ENCODE measurements at places on chromosomes 1 and 21. TPM values are rescaled to one million over a fixed set of nuclear protein-coding genes. Genes with fewer than 3 reads are reported as not detected.

DNA sequence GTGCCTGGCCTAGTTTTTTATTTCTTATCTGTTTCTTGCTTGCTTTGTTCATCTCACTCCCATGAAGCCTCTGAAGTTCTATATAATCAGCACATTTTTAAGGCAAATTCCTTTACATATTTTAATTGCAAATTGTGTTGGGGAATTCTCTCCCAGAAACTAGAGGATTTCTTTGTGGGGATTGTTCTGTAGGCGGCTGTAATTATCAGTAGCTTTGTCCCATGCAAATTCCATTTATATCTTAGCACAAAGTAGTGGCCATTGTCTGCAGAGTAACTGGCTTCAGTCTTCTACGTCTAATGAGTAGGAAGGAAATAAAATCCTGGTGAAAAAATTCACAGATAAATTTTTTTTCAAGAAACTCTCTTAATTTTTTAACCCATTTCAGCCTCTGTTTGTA is 35.7 kb downstream of the CLEC20A start:
- H3K27me3 ChIP-seq = no peaks in the 10 kb centered on the region
- H3K36me3 ChIP-seq = peaks cover 2% of the 10 kb centered on the region
- no peaks in the 10 kb centered on the region for H3K4me1 ChIP-seq
- DNase-seq = no peak

DISC1 gene
- total RNA-seq = 2.3 TPM

- DNase-seq = peak; percentile 84
- H3K4me1 ChIP-seq = peaks cover 42% of the 10 kb centered on the region
- peak overlapping the region; percentile 89 for H3K27ac ChIP-seq
- no peaks in the 10 kb centered on the region for H3K27me3 ChIP-seq
- no peaks in the 10 kb centered on the region for H3K36me3 ChIP-seq
Measured at GRCh38 chr1:58874757-58875755, 91.2 kb upstream of the JUN start.

- no peak overlapping the region for H3K4me3 ChIP-seq
- no peaks in the 10 kb centered on the region for H3K27me3 ChIP-seq
- H3K4me1 ChIP-seq = peaks cover 12% of the 10 kb centered on the region
- no peaks in the 10 kb centered on the region for H3K36me3 ChIP-seq
- no peak overlapping the region for H3K27ac ChIP-seq
Measured at GRCh38 chr1:204223129-204223860, 9.5 kb upstream of the GOLT1A start.

TFF1 gene
- total RNA-seq = 66.4 TPM

DNA sequence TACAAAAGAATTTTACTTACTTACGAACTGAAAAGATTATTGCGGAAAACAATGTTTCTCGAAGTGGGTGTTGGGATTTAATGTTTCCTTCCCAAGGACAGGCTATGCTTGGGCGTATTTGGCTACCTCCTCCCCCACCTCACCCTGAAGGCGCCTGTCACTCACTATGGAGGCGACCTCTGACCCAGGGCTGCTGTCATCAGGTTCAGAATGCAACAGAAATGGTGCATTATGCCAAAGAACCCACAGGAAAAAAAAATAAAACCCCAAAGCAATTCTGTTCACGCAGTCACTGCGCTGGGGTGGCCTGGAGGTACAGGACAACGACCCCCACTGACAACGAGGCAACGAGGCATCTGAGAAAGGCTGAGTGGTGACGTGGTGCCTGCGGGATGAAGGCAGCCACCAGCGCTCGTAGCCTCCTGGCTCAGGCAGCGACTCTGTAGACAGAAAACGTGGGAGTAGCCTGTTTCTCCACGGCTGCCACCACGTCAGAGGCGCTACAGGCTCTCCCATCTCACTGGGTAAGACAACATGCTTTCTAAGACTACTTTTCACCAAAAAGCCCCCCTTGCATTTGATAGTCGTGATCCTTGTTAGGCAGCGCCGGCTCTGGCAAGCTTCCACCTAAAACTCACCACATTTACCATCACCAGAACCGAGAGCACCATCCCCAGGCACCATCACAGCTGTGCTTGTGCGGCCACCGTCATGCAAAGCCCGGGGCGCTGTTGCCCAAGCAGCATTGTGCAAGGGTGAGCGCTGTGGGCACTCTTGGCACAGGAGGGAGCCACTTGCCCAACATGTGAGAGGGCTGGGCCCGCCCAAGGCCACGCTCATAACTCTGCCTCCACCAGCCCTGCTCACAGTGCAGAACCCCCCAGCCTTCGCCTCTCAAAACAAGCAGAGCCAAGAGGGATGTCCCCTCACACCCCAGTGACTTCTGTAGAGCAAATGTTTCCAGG is 14.3 kb downstream of the NADK start:
- H3K27ac ChIP-seq = no peak overlapping the region
- H3K27me3 ChIP-seq = no peaks in the 10 kb centered on the region
- H3K4me3 ChIP-seq = no peak overlapping the region
- peaks cover 2% of the 10 kb centered on the region for H3K36me3 ChIP-seq

GRCh38 chr21:20997636-20998455 is at the start of gene NCAM2:
NCAM2 (plus strand) TSS chr21:20998409.
- peak; percentile 83 for DNase-seq
- H3K36me3 ChIP-seq = no peaks in the 10 kb centered on the region
- peaks cover 16% of the 10 kb centered on the region for H3K4me1 ChIP-seq

GRCh38 chr1:154629061-154629674 is 21.2 kb upstream of the ADAR start:
- H3K4me1 ChIP-seq = peaks cover 13% of the 10 kb centered on the region
- H3K36me3 ChIP-seq = no peaks in the 10 kb centered on the region
- no peaks in the 10 kb centered on the region for H3K27me3 ChIP-seq
- no peak overlapping the region for H3K4me3 ChIP-seq

DNA sequence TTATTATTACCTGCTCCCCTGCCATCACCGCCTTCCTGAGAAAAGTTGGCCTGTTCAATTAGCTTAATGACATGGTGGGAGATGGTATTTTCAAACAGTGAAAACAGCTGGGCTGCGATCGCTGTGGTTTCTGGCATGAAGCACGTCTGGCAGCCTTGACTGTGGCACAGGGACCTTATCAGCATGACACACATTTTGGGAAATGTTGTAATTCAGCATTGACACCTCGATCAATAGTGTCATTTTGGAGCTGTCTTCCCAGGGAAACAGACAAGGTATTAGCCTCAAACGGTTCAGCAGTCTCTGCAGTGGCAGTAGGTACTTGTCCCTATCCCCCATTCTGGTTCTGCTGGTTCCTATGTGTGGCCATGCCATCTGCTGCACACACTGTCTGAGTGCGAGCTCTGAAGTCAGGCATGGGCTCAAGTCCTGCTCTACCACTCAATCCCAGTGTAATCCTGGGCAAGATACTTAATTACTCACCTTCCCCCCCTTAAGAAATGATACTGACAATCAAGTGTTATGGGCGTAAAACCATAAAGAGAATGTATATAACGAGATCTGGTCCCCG is 154.5 kb upstream of the KCND3 start:
- no peak overlapping the region for H3K27ac ChIP-seq
- no peaks in the 10 kb centered on the region for H3K27me3 ChIP-seq

GRCh38 chr1:232899839-232900238 is 50.6 kb upstream of the NTPCR start:
- H3K27me3 ChIP-seq = no peaks in the 10 kb centered on the region
- H3K27ac ChIP-seq = no peak overlapping the region
- H3K4me1 ChIP-seq = peaks cover 6% of the 10 kb centered on the region
- H3K36me3 ChIP-seq = no peaks in the 10 kb centered on the region
- no peak overlapping the region for H3K4me3 ChIP-seq

CYP4A22 gene
- not detected for total RNA-seq

DNA sequence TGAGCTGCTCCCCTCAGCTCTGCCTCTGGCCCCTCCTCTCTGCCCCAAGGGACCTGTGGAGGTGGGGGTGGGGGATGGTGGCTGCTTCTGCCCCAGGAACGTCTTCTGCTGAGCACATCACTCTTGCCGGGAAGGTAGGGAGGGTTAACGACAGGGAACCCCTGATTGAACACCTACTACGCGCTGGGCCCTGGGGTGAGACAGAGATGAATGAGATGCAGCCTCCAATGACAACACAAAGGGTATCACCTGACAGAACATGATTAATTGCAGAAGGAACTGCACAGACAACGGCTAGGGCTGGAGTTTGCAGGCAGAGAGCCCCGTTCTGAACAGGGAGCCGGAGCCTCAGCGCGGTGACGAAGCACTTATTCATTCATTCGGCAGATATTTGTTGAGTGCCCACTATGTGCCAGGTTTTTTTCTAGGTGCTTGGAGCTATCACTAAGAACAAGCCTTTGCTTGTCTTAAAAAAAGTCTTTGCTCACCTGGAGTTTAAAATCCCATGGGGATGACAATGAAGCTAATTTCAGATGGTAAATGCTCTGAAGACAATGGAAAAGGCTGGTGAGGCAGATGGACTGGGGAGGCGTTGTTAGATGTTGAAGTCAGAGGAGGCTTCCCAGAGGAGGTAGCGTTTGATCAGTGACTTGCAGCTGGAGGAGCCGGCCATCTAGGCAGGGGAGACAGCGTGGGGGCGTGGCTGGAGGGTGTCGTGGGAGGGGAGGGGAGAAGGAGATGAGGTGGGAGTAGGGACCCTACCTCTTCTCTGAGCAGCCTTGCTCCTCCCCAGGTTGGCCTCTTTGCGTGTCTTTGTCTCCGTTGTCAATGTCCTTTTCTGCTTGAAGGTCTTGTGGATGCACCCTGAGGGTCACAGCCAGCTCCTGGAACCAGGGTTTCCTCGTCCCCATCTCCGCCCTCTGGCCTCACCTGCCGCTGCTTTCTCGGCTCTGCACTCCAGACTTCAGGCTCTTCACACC is 103.1 kb upstream of the CSF3R start:
- DNase-seq = no peak
- H3K4me1 ChIP-seq = no peaks in the 10 kb centered on the region
- H3K27me3 ChIP-seq = no peaks in the 10 kb centered on the region
- no peaks in the 10 kb centered on the region for H3K36me3 ChIP-seq
- H3K4me3 ChIP-seq = no peak overlapping the region

DNA sequence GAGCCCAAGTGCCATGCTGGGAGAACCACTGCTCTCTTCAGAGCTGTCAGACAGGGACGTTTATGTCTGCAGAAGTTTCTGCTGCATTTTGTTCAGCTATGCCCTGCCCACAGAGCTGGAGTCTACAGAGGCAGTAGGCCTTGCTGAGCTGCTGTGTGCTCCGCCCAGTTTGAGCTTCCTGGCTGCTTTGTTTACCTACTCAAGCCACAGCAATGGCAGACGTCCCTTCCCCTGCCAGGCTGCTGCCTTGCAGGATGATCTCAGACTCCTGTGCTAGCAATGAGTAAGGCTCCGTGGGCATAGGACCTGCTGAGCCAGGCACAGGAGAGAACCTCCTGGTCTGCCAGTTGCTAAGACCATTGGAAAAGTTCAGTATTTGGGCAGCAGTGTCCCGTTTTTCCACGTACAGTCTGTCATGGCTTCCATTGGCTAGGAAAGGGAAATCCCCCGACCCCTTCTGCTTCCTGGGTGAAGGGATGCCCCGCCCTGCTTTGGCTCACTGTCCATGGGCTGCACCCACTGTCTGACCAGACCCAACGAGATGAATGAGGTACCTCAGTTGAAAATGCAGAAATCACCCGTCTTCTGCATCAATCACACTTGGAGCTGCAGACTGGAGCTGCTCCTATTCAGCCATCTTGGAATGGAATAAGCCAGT is 31.9 kb downstream of the CYP4B1 start:
- no peaks in the 10 kb centered on the region for H3K4me1 ChIP-seq
- DNase-seq = no peak
- no peaks in the 10 kb centered on the region for H3K27me3 ChIP-seq
- no peaks in the 10 kb centered on the region for H3K36me3 ChIP-seq
- H3K27ac ChIP-seq = no peak overlapping the region

DNA sequence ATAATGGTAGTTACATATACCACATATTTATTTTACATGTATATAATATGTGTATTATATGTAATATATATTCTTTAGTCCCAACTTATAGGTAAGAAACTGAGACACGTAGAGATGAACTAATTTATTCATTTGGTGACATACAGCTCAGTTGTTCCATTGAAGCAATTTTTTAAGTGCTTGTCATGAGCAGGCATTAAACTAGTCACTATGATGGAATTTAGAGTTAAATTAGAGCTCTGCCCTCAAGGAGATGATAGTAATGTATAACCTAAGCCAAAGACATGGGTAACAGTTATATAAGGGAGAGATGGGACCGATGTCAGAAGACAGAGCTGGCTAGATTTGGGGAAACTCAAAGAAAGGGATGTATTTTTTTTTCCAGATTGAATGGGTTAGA is 83.0 kb downstream of the ST6GALNAC5 start:
- no peak overlapping the region for H3K27ac ChIP-seq
- DNase-seq = no peak
- no peaks in the 10 kb centered on the region for H3K27me3 ChIP-seq
- H3K4me3 ChIP-seq = no peak overlapping the region
- no peaks in the 10 kb centered on the region for H3K4me1 ChIP-seq
- H3K36me3 ChIP-seq = no peaks in the 10 kb centered on the region

- H3K27me3 ChIP-seq = no peaks in the 10 kb centered on the region
- no peak for DNase-seq
- H3K4me1 ChIP-seq = no peaks in the 10 kb centered on the region
- no peak overlapping the region for H3K27ac ChIP-seq
- no peaks in the 10 kb centered on the region for H3K36me3 ChIP-seq
Measured at GRCh38 chr1:101479945-101480344, 243.1 kb downstream of the S1PR1 start.

DNA sequence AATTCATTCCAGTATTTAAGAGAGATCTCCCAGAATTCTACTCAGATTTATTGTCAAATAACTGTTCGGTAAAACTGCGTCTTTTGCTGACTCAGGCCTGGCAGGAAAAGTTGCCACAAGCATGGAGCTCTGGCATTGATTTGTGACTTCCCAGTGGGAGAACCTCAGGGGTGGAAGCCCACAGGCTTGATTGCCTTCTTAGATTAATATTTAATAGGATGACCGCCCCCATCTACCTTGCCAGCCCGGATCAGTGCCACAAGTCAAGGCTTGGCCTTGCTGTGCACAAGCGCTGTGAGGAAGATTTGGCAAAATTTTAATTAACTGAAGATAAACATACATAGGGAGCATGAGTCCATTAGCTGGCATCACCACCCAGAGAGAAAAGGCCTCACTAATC is 93.5 kb downstream of the LRIG2 start:
- no peaks in the 10 kb centered on the region for H3K27me3 ChIP-seq
- no peaks in the 10 kb centered on the region for H3K4me1 ChIP-seq
- DNase-seq = peak; percentile 33

DNA sequence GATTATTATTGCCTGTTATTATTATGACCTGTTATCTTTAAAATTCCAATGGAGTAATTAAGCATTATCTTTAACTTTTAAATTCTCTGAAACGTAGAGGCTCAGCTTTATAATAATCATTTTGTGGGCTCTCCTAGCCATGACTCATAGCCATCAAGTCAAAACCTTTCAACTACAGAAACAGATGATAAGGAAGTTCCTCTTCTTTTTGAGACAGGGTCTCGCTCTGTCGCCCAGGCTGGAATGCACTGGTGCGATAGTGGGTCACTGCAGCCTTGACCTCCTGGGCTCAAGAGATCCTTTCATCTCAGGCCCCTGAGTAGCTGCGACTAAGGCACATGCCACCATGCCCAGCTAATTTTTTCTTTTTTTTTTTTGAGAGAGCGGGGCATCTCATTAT is 43.5 kb downstream of the CHML start:
- H3K36me3 ChIP-seq = no peaks in the 10 kb centered on the region
- no peak overlapping the region for H3K4me3 ChIP-seq
- no peak for DNase-seq
- H3K4me1 ChIP-seq = no peaks in the 10 kb centered on the region
